ENCODE measurements at places on chromosomes 2 and 18.

GRCh38 chr2:161415987-161416707 lies at the start of gene TBR1:
TSS of gene TBR1 (plus strand) at chr2:161416297. CDS start at chr2:161416411, 114 bp downstream.
- no peak for DNase-seq

DNA sequence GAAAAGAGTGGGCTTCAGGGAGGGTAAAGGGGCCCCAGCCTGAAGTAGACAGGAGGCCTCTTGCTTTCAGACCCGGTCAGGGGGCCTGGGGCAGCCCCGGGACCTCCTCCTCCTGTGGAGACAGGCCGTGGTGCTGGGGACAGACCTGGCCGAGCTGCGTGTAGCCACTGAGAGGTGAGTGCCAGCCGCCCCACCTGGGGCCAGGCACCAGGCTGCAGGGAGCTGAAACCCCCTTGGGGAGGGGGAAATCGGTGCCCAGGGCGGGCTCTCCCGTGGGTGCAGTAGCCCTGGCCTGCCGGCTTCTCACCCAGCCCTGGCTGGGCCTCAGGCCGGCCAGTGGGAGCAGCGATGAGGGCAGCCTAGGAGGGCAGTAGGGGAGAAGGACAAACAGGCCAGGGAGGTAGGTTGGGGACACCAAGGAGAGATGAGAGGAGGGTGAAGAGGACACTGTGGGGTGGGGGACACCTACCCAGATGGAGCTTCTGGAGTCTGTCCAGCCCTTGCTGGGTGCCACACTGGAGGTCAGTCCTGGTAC lies 24.0 kb downstream of the CROCC2 start:
- DNase-seq = no peak

DNA sequence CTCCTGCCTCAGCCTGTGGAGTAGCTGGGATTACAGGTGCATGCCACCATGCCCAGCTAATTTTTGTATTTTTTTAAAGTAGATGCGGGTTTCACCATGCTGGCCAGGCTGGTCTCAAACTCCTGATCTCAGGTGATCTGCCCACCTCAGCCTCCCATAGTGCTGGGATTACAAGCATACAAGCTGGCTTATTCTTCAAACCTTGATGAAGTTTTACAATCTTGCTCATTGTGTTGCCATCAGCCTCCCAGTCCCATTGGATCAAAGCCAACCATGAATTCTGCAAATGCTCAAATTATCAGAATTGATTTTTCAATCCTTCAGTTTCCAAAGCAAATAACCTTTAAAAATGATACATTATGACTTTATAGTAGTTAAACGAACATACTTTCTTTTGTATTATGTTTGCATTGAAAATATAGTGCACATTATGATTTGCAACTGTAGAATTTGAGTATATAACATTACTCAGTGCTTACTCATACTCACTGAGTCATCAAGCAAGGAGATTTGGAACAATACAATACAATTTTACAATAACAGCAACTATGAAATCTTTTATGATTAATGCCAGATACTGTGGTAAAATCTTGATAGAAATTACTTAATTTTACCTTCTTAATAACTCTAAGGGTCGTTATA lies 1491.9 kb upstream of the CELF4 start:
- DNase-seq = no peak

- no peak for DNase-seq
Measured at GRCh38 chr2:36577884-36578283, 20.1 kb downstream of the FEZ2 start.

DNA sequence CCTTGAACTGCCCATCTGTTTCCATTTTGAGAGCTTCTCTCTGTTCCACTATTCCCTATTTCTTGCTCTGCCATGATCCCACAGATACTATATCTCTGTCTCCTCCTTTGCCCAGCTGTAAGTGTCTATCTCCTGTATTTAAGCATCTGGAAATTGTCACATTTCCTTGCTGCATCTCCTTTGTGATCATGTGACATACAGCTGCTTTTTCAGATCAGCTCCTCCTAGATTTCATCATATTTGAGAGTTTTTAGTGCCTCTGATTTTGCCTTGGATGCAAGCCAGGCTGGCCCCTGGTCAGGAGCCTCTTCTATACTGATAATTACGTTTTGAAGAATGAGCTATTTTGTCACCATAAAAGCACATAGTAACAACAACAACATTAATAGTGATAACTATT lies 131.7 kb upstream of the TNP1 start:
- DNase-seq = no peak
